ENCODE measurements at places on chromosomes 4 and X.

- DNase-seq = no peak
These were observed 3.9 kb downstream of the CTBP1 start for GRCh38 chr4:1244978-1245471.

GRCh38 chrX:103831803-103832544 lies at the start of gene RAB9B:
RAB9B (minus strand) TSS chrX:103832257; CDS start chrX:103825784, 6,473 bp downstream.
- no peak for DNase-seq

DNA sequence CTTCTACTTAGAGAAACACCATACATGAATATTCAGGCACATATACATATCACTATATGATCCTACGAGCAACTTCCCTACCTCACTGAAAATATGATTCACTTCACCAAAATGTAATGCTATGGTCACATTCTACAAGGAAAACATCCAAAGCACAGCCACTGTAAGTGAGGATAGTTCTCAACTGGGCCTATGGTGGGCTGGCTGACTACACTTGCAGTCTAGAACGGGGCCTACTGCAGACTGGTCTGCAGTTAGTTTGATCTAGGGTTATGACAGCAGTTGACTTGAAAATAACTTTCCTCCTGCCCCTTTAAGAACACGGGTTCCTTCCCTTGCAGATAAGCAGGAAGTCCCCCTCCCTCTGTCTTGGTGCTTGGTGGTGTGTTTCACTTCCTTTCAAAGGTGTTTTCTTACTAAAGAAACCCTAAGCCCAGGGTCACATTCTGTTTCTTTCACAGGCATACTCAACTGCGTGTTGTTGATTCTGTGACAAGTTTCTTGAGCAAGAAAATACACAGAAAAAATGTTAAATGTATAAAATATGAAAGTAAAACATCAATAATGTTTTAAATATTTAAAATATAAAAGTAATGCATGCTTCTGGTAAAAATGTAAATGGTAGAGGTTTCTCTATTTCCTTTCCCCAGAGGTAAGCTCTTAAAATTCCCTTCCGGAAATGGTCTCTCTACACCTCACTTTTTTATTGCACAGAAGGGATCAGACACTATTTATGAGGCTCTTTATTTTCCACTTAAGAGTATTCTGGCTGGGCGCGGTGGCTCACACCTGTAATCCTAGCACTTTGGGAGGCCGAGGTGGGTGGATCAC lies 18.0 kb upstream of the TMSB4X start:
- no peak for DNase-seq

GRCh38 chrX:22365460-22365859 lies 92.7 kb downstream of the CBLL2 start:
- DNase-seq = no peak
